Stimulated activated CD4-positive, alpha-beta T cell treated with anti-CD3 and anti-CD28 coated beads, Interleukin-12 subunit alpha, Interleukin-12 subunit beta, amount 100 ng/mL, for 48 hours (primary cell): ENCODE measurements at places on chromosomes 6 and 20.
A peak's percentile ranks its signal among the peaks of the same experiment; 100 is the strongest.

DNA sequence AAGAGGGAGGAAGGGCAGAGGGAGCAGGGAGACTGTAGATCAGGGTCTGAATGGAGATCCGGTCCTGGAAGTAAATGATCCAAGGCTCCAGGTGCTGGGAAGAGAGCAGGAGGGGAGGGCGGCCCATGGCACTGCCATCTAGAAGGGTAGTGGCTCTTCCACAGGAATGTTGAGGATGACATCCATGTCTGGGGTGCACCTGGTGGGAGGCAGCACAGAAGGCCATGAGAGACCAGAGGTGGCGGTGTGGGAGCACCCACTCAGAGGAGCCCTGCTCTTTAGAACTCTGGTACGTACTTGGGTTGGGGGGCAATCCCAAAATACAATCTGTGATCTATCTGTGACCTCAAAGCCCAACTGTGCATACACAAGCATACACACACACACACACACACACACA lies 13.5 kb downstream of the DEFB132 start:
- no peak for DNase-seq

GRCh38 chr6:40256831-40257230 lies 322.6 kb upstream of the MOCS1 start:
- DNase-seq = no peak

DNA sequence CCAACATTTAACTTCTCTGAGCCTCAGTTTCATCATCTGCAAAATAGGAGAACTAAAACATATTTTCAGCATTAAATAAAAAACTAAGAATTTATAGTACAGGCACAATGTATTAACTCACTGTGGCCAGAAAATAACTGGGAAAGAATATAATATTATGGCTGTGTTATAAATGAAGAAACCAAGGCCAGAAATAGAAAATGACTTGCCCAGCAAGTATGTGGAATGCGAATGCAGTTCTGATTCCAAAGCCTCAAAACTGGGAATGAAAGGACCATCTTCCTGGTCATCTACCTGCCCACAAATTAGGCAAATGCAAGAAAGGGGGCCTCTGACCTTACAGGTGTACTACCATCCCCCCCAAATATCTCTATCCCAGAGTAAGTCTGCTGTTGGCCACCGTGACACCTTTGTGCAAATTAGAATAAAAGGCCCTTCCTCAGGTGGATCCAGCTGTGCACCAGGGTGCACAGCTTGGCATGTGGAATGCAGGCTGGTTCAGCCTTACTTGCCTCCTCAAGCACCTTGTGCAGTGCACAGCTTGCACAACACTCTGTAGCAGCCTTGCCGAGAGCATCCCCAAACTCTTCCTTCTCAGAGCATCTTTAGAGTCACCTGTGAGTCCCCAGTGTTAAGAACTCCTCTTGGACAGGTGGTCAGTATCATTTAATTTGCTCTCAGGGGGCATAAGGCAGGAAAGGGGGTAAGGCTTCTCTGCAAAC lies 4.4 kb downstream of the SLC13A3 start:
- no peak for DNase-seq

DNA sequence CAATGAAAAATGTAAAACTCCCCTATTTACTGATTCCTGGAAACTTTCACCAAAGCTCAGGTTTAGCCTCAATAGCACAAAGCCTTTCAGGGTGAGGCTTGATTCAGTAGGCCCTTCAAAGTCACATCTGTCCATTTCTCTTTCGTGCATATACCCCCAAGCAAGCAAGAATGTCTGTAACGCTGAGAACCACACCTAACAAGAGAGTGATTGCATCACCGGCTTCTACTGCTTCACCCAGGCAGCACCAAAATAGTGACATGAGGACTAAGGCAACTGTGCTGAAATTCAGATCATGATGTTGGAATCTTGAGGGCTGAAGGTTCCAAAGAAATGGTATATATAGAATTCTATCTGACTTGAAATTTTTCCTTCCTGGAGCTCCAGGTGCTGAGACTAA lies 26.1 kb downstream of the CGA start:
- DNase-seq = no peak

GRCh38 chr6:118656847-118657451 lies 5.6 kb upstream of the CEP85L start:
- no peak for DNase-seq

DNA sequence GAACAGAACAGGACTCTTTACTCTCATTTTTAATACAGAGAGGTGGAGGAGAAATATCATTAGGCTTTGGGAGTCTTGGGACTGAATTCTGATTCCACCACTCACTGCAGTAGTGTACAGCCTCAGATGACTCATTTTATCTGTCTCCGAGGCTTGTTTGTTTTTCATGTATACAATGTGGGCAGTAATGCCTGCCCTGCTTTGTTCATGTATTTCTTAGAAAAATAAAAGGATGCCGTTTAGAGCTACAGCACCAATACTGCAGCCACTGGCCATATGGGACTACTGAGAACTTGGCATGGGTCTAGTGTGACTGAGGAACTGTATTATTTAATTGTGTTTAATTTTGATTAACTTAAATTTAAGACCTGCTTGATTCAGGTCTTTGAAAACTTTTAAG lies 41.2 kb upstream of the JAG1 start:
- no peak for DNase-seq

GRCh38 chr20:46990017-46990595 lies 95.5 kb downstream of the EYA2 start:
- DNase-seq = peak; percentile 6

- no peak for DNase-seq
Observed at GRCh38 chr20:59235226-59235625, 65.2 kb upstream of the EDN3 start.

- DNase-seq = no peak
Observed at GRCh38 chr20:10540636-10541493, 105.8 kb downstream of the SLX4IP start.

DNA sequence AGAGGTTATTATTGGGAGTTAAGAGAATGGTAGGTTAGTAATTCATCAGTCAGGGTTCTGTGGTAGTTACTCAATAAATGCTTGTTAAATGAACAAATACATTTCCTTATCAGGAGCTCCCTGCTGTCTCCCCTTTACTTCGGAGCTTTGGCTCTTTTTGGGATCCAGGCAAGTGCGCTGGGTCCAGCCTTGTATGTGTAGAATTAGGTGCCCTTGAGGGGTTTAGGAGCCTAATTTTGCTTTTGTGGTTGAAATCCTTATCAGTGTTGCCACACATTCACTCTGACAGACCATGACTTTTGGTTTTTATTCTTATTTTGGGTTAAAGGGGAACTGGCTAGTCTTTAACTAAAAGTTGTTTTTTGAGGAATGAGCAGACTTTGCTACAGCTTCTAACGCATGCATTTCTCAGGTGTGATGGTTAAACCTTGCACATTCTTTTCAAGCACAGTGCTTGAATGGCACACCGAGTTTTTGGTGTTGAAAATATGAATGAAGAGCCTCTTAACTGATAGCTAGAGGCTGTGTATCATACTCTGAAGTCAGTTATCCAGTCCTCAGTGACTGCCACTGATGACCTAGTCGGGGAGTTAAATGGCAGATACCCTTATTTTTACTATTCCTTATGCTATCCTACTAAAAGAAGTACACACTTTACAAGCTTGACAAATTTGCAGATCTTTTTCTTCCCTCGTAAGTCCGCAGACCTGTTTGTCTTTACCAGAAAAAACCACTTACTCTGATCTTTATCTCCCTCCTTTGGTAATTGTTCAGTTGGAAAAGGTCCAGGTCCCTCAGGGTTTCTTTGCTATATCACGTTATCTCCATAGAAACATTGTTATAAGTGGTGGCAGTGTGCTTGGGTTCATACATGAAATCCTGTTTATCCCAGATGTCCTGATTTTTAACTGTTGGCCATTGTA lies 50.7 kb upstream of the PLCG1 start:
- DNase-seq = no peak

DNA sequence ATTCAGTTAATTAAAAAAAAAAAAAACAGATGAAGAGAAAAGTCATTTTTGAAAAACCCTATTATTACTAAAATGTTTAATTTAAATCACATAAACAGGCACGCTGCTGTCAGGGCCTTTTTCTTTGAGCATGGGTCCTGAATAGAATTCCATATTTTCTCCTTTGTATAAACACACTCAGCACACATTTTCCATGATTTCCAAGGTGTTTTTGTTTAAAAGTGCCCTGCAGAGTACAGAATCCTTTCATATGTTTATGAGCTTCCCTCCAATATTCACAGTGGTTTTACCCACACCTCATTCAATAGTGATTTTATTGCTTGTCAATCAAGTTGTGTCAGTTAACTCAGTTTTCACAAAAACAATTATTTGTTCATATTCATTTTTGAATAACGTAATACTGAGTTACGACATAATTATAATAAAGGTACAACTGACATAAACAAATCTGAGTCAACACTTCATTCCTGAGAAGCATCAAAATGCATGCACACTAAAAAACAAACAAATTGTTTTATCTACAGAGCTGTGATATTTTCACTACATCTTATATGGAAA lies 15.2 kb downstream of the SLC35B3 start:
- no peak for DNase-seq

DNA sequence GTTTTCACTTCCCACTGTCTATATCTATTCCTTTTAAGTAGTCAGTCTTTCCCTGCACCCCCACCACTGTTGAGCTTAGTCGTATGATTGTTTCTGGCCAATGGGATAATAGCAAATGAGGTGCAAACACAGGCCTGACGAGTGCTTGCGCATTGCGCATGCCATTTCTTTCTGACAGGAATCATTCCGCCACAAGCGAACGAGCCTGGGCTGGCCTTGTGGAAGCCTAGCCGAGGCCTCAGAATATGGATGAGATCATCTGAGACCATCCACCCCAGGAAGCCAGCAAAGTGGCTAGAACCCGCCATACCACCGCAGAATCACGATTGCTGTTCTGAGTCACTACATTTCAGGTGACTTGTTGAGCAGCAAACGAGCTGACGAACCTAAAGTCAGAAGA lies 52.2 kb upstream of the PRL start:
- DNase-seq = no peak

DNA sequence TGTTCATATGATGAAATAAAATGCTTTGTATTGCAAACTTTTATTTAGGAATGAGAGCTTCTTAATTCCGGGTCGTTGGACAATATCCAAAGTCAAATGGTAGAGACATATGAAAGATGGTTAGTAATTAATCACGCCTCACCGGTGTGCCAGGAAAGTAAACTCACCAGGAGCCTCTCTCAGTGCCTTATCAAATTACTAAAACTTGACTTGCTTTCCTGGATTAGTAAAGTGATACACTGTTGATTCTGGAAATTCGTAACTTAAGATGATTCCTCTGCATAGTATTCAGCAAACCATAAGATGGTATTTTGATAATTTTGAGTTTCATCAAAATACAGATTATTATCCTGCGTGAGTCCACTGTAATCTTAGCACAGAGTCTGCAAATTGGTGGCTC lies 115.2 kb downstream of the PAX1 start:
- DNase-seq = no peak

DNA sequence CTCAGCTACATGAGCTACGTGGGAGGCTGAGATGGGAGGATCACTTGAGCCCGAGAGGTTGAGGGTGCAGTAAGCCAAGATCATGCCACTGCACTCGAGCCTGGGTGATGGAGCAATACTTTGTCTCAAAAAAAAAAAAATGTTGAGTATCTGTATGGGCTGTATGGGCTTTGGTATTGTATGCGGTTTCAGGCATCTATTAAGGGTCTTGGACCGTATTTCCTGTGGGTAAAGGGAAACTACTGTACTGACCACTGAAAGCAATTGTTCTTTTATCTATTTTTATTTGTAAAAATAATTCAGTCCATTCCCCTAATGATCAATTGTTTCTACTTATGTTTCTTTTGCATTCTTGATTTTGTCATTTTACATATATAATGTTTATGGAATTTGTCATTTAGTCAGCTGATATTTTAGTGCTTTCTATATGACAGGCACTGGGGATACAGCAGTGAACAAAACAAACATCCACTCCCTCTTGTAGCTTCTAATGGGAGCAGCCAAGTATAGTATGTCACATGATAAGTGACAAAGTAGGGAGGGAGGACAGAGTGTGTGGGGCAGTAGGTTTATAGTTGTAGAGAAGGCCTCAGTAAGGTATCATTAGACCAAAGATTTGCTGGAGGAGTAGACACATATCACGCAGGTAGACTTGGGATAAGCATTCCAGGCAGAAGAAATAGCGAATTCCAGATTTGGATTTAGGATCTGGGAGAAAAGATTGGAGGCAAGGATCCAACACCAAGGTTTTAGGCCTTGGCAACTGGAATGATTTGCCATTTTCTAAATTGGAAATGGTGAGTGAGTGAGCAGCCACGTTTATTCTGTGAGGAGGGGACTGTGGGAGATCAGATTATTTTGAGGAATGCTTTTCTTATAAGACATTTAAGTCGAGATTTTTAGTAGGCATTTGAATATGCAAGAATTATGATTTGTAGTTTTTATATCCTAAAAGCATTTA lies 6.0 kb downstream of the PCMT1 start:
- DNase-seq = no peak

DNA sequence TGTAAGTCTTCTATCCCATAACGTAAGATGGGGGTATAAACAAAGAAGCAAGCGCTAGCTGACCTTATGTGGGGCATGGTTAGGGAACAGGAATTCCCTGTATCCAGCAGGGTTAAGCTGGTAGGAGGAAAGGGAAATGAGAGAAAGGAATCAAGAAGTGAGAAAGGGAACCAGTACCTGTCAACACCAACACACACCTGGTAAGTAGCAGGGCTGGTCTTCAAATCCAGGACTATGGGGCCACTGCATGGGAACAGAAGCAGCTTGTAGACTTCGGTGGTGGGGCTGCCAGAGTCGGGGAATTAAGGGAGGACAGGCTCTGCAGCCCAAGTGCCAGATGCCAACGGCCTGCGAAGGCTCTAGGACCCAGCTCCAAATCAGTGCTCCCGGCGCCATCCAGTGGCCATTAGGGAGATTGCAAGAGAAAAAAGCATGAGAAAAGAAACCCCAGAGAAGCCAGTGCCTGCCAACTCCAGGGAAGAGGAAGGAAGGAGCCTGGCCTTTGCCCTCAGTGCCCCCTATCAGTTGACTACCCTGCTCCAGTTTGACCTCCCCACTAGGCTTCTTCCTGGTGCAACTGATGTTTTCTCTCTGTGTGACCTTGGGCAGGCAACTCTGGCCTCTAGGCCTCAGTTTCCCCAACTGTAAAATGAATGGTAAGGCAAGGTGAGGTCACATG lies 15.8 kb upstream of the RBPJL start:
- DNase-seq = peak; percentile 59

DNA sequence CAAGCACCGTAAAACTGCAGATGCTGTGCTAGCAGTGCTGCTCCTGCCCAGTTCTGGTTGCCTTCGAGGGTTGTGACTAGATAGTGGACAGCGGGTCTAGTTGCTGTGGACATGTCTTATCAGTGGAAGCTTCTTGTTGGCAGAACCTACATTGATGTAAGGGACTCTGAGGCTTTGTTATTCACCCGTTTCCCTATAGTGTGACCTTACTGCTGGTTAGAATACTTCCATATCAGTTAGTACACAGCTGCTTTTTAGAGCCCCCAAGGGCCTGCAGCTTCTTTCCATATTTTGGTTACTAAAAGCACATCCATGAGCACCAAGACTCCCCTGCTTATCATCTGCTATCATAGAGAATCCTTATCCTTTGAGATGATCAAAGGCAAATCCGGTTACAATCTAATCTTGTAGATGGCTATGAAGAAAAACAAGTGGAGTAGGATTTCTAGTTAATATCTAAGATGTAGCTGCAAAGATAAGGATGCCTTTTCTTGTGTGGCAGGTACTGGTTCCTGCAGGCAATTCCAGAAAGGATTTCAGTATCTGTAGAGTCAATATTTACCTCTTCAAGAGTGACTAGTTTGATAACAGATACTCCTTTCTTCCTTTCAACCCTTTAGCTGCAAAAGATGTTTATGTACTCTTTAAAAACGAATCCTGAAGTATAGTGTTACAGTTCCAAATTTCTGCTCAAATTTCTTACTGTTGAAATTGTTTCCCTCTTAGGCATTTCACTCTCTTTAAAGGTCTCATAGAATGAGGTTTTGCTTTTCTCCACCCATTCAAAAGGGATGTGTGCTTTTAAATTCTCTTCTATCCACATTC lies 163.6 kb downstream of the JARID2 start:
- no peak for DNase-seq
